Spinal cord (tissue), 10 donors: ENCODE measurements at places on chromosomes 7 and 10. TPM values are rescaled to one million over a fixed set of nuclear protein-coding genes. Genes with fewer than 3 reads are reported as not detected.
A peak's percentile ranks its signal among the peaks of the same experiment; 100 is the strongest.

DNA sequence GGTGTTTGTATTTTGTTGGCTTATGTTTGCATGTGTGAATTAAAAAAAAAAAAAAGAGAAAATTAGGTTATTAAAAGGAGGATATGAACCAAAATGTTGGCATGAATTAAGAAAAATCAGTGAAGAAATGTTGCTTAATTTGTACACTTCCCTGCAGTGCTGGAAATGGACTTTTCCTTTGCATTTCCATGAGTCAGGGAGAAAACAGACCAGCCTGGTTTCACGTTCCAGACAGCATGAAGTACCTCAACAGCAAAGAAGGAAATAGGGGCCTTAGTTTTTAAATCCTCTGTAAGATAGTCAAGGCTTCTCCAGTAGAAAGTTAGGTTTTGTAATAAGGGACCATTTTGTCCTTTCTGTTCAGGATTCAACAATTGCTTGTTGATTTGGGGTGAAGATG is 159.7 kb downstream of the CELF2 start:
- H3K4me1 ChIP-seq: peaks cover 7% of the 10 kb centered on the region
- H3K27ac ChIP-seq: peak overlapping the region; percentile 33
- H3K27me3 ChIP-seq: no peaks in the 10 kb centered on the region
- H3K4me3 ChIP-seq: no peak overlapping the region

DNA sequence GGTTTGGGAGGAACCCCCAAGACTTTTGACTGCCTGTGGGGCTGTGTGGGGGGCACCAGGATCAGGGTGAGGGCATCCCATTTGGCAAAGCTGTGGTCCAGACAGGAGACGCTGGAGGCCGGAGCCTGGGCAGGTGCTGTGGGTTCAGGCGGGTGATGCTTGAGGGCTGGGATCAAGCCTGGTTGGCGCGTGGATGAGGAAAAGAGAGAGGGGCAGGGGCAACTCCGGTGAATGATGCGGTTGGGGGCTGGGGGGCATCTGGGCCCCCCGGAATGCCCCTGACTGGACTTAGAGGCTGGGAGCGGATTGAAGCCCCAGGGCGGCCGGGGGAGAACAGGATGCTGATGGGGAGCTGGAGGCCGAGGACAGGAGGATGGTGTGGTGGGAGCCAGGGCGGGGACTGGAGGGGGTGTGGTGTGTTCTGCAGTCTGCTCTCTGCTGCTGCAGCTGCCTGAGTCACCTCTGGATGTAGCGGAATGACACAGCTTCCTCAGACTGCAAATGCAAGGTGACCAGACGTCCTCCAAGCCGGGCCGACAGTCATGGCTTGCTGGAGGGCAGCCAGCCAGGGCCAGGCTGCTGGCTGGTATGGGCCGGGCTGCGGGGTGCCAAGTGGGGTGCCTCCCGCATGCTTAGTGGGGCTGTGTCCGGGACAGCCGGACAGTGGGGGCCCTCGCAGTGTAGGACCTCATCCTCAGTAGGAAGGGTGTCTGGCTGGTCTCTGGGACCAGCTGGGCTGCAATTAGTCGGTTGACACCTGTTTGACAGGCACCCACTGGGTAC is 3.2 kb downstream of the MAFK start:
- H3K36me3 ChIP-seq: peaks cover 22% of the 10 kb centered on the region
- no peak for DNase-seq
- no peak overlapping the region for H3K4me3 ChIP-seq
- peaks cover 5% of the 10 kb centered on the region for H3K27me3 ChIP-seq
- peaks cover 72% of the 10 kb centered on the region for H3K4me1 ChIP-seq

DNA sequence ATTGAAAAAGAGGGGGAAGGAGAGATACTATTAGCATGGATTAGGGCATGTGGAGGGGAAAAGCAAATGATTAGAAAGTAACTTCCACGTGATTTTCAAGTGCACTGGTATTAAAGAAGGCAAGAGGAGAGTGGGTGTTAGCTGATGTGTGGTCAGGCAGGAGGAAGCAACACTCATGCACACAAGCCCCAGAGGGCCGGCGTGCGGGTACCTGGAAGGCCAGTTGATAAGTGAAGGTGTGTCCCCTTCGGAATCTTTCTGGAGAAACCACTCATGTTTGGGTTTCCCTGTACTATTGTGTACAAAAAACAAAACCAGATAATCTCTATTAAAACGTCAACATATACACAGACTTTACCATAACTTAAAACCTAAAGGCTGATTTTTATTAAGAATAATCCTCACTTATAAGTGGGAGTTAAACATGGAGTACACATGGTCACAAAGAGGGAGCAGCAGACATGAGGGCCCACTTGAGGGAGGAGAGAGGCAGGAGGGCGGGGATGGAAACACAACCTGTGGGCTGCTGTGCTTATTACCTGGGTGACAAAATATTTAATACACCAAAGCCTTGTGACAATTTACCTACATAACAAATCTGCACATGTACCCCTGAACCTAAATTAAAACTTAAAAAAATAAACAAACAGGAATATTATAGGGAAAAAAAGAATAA is 98.9 kb downstream of the SVIL start:
- no peak overlapping the region for H3K4me3 ChIP-seq
- H3K4me1 ChIP-seq: peaks cover 9% of the 10 kb centered on the region
- no peaks in the 10 kb centered on the region for H3K27me3 ChIP-seq
- H3K27ac ChIP-seq: peak overlapping the region; percentile 75
- no peak for DNase-seq

HSPA12A gene
- 106 TPM for total RNA-seq

GRCh38 chr7:156151078-156151477 is 338.8 kb upstream of the SHH start:
- no peaks in the 10 kb centered on the region for H3K27me3 ChIP-seq
- peaks cover under 1% of the 10 kb centered on the region for H3K4me1 ChIP-seq
- no peaks in the 10 kb centered on the region for H3K36me3 ChIP-seq
- no peak overlapping the region for H3K27ac ChIP-seq
- H3K4me3 ChIP-seq: no peak overlapping the region

HOXA7 gene
- total RNA-seq: 9.6 TPM

- H3K4me1 ChIP-seq: no peaks in the 10 kb centered on the region
- no peaks in the 10 kb centered on the region for H3K36me3 ChIP-seq
- DNase-seq: no peak
- H3K4me3 ChIP-seq: no peak overlapping the region
Measured at GRCh38 chr10:3658766-3659165, 126.2 kb downstream of the KLF6 start.

DNMBP gene
- 10.8 TPM for total RNA-seq

DNA sequence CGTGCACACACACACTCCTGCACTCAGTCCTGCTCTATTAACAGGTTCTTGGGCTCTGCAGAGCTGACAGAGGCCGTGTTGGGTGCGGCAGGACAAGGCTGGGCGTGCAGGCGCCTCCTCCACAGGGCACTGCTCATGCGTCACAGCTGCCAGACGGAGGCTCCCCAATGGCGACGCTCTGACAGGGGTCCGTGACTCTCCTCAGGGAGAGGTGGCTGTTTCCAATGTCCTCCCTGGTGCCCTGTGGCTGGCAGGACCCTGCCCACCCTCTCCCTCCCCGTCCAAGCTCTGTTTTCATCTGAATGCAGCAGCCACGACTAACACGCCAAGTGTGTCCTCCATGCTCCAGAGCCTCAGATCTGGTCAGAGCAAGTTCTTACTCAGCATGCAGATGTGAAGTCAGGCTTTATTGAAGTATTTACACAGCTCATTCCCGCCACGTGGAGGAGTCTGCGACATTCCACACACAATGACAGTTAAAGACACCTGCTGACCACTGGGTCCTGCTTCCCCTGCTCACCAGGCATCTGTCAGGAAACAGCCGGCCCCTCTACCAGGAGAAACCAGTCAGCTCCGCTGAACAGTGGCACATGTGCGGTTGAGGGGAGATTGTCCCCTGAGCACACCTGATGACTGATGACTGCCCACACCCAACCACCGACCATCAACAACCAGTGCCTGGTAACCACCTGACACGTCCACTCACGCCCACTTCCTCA is 116.7 kb downstream of the VIPR2 start:
- peak overlapping the region; percentile 13 for H3K27ac ChIP-seq
- no peak overlapping the region for H3K4me3 ChIP-seq
- H3K27me3 ChIP-seq: peaks cover 2% of the 10 kb centered on the region
- H3K4me1 ChIP-seq: peaks cover 48% of the 10 kb centered on the region

DNA sequence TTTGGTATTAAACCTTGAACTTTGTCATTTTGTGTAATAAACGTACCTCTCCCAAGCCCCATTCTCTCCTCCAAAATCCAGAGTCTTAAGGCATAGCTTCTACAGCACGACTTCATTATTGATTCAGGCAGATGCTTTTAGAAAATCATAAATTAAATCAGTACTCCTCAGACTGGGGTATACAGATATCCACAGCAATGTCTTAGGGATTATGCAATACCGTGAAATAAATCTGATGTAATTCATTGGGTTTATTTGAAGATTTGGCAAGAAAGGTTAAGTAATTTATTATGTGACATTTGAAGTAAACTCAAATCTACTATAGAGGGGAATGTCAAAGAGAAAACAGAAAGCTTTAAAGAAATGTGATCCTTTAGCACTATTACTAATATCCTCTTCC is 246.1 kb upstream of the PLXDC2 start:
- H3K27me3 ChIP-seq: no peaks in the 10 kb centered on the region
- no peak overlapping the region for H3K4me3 ChIP-seq
- no peak overlapping the region for H3K27ac ChIP-seq
- H3K4me1 ChIP-seq: no peaks in the 10 kb centered on the region

- H3K36me3 ChIP-seq: no peaks in the 10 kb centered on the region
- no peaks in the 10 kb centered on the region for H3K27me3 ChIP-seq
- H3K27ac ChIP-seq: no peak overlapping the region
- DNase-seq: no peak
- no peak overlapping the region for H3K4me3 ChIP-seq
Measured at GRCh38 chr7:13139436-13139835, 452.0 kb downstream of the ARL4A start.

DNA sequence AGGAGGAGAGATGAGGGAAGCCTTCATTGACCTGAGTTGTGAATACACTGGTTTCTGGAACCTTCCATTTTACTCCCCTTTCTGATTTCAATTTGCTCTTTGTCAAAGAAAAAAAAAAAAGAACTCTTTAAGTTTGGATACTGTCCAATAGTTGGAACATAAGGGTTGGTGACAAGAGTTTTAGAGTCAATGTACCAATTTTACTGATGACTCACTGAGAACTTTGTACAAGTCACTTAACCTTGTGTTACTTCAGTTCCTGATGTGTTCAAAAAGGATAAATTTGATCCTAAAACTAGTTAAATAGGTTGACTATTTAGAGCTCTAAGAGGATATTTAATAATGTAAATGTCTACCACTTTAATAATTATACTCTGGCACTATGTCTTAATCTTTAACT is 4.1 kb upstream of the CDK14 start:
- peaks cover 4% of the 10 kb centered on the region for H3K4me1 ChIP-seq
- H3K27me3 ChIP-seq: no peaks in the 10 kb centered on the region
- no peaks in the 10 kb centered on the region for H3K36me3 ChIP-seq
- no peak for DNase-seq
- no peak overlapping the region for H3K27ac ChIP-seq

FAM237B gene
- total RNA-seq: not detected

DDC gene
- 2.5 TPM for total RNA-seq

MBLAC1 gene
- total RNA-seq: 4.8 TPM

NPSR1 gene
- total RNA-seq: 0.59 TPM

DNA sequence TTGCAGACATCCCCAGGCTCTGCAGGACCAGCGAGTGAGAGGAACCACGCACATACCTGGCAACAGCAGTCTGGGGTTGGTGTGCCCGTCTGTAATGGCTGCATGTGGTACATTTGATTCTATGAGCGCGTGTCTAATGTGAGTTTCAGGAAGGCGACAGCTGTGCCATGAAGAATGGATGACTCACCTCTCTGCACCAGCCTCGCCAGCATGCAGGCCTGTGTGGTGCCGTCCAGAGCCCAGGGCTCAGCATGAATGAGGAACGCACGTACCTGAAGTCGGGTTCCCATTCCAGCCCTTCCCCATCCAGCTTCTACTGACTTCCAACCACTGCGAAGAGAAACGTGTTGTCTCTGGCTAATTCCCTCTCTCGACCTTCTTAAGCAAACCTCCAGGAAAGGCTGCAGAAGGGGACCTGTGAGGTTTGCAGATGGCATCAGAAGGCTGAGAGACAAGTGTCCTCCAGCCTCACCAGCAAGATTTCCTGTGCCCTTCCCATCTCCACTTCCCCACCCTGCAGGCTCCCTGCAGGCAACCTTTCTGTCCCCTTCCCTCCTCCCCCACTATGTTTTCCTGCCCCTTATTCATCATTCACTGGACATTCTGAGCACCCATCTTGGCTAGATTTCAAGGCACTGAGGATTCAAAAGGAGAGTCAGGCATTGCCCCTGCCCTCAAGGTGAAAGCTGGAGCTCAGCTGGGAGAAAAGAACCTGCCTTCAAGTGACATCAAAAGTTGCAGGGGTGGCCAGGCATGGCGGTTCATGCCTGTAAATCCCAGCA is 54.3 kb downstream of the ASB13 start:
- H3K36me3 ChIP-seq: no peaks in the 10 kb centered on the region
- H3K27ac ChIP-seq: no peak overlapping the region
- no peaks in the 10 kb centered on the region for H3K27me3 ChIP-seq

GRCh38 chr7:80781146-80781545 is 137.7 kb downstream of the SEMA3C start:
- H3K27me3 ChIP-seq: no peaks in the 10 kb centered on the region
- H3K36me3 ChIP-seq: no peaks in the 10 kb centered on the region
- H3K4me1 ChIP-seq: no peaks in the 10 kb centered on the region
- H3K4me3 ChIP-seq: no peak overlapping the region

DNA sequence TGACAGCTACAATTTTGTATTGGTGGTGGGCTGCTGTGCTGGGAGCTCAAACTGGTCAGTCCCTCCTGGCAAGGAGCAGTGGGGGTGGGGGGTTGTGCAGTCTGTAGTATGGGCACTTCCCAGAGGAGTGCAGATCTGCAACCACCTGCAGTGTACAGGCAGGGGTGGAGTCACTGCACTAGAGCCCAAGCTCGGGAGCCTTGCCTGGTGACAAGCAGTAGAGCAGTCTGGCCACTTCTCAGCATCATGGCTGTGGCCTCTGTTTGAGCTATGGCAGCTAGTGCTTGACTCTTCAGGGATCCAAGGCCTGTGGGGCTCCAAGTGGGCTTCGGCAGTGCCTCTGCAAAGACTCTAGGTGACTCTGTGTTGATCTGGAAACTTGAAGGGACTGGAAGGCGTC is 585.1 kb upstream of the GRM3 start:
- no peak for DNase-seq
- no peaks in the 10 kb centered on the region for H3K36me3 ChIP-seq
- H3K4me1 ChIP-seq: no peaks in the 10 kb centered on the region
- H3K27ac ChIP-seq: no peak overlapping the region
- H3K4me3 ChIP-seq: no peak overlapping the region

GRCh38 chr7:155769701-155770100 is 42.6 kb downstream of the SHH start:
- peaks cover 4% of the 10 kb centered on the region for H3K4me1 ChIP-seq
- H3K4me3 ChIP-seq: no peak overlapping the region
- no peaks in the 10 kb centered on the region for H3K27me3 ChIP-seq
- peaks cover 38% of the 10 kb centered on the region for H3K36me3 ChIP-seq

- H3K4me1 ChIP-seq: peaks cover 7% of the 10 kb centered on the region
- H3K4me3 ChIP-seq: no peak overlapping the region
- H3K36me3 ChIP-seq: peaks cover 6% of the 10 kb centered on the region
- DNase-seq: no peak
- no peak overlapping the region for H3K27ac ChIP-seq
Measured at GRCh38 chr7:157851501-157852067, 514.8 kb downstream of the DNAJB6 start.
